Stimulated activated CD8-positive, alpha-beta memory T cell treated with anti-CD3 and anti-CD28 coated beads, Interleukin-4, amount 100 ng/mL, for 4 hours (primary cell): ENCODE measurements at places on chromosomes 5 and 9.

- no peak for DNase-seq
Measured at GRCh38 chr5:61018062-61018461, 73.1 kb downstream of the NDUFAF2 start.

- DNase-seq, result no peak
Measured at GRCh38 chr5:154788212-154788611, 33.0 kb downstream of the LARP1 start.

- no peak for DNase-seq
Measured at GRCh38 chr9:122777935-122778627, 10.7 kb upstream of the OR5C1 start.

GRCh38 chr5:59769832-59770231 lies 123.7 kb downstream of the PDE4D start:
- no peak for DNase-seq

DNA sequence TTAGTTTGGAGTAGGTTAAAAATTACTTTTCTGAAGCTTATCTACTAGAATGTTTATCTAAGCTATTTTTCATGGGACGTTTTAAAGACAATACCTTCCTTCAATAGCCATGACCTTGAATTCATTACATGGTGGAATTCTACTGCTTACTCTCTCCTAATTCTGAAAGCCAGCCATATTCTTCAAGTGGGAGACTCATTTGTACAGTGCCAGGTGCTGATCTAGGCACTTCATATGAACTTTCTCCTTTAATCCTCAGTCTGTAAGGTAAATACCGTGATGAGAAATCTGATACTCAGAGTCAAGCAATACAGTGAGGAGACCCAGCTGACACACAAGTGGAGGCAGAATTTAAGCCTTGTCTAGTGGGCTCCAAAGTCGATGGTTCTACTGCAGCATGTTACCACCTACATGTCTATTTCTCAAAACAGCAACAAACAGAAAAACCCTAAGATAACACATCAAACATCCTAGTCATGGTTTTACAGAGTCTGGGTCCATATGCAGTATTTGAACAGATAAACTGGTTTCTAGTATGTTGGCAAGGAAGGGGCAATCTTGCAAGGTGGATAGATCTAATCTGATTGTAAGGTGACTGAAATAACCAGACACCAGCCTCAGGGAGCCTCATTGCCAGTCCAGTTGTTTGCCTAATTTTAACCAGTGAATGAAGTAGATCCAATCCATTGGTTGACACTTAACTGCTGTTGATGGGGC lies 243.7 kb downstream of the PIK3R1 start:
- no peak for DNase-seq
